NCI-H1092 (cell line): ENCODE measurements at places on chromosomes 16 and 17.

DNA sequence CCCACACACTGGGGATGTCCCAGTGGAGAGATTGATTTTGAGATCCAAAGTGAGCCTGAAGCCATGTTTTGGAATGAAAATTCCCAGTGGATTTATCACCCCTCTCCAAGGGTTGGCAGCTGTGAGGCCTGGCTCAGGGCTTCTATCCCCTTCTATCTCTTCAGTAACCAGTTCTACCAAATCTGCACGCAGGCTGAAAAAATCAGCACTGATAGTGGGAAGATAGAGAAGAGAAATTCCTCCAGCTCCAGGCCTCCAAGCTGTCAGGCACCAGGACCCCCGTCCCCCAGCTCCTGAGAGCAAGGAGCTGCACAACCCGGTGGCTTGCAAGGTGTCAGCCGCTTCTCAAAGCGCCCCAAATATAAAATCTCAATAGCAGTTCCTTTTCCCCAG, 1.0 kb downstream of the FLOT2 start:
- DNase-seq, result no peak

DNA sequence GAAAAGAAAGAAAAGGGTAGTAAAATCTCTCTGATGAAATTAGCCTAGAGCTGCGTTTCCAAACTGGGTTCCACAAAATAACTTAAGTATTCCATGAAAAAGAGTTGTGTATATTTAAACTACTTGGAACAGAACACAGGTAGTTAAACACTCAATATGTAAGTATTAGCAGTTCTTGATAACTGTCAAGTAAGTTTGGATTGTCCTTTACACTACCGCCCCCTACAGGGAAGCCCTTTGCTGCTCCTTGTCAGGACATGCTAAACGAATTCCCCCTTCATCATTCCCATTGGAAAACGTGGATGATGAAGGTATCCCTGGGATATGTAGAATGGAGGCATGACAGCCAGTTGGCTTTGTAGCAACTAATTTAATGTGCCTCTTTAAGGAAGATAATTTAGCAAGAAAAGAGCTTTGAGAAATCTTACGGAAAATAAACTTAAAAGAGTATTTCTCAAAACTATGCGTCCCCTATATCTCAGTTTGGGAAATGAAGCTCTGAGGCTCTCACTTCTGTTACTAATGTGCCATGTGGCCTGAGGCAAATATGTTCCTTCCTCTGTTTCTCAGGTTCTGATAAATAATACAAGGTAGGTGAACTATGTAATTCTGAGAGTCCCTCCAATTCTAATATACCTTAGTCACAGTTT, 18.8 kb downstream of the NCBP3 start:
- DNase-seq, result no peak

DNA sequence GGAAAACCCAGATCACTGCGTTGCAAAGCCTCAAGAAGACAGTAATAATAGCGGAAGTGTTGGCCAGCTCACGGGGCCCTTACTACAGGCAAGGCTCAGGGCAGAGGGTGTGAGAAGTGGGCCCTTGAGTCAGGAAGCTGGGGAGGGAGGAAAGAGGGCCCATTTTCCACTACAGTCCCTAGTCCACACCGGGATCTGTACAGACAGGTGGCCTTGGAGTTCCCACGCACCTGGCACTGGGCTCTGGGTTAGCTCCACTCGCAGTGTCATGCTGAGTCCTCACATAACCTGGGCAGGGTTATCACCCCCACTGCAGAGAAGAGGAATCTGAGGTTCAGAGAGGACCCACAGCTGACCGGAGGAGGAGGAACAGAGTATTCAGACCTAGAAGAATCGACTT, 16.8 kb upstream of the MTSS2 start:
- no peak for DNase-seq

DNA sequence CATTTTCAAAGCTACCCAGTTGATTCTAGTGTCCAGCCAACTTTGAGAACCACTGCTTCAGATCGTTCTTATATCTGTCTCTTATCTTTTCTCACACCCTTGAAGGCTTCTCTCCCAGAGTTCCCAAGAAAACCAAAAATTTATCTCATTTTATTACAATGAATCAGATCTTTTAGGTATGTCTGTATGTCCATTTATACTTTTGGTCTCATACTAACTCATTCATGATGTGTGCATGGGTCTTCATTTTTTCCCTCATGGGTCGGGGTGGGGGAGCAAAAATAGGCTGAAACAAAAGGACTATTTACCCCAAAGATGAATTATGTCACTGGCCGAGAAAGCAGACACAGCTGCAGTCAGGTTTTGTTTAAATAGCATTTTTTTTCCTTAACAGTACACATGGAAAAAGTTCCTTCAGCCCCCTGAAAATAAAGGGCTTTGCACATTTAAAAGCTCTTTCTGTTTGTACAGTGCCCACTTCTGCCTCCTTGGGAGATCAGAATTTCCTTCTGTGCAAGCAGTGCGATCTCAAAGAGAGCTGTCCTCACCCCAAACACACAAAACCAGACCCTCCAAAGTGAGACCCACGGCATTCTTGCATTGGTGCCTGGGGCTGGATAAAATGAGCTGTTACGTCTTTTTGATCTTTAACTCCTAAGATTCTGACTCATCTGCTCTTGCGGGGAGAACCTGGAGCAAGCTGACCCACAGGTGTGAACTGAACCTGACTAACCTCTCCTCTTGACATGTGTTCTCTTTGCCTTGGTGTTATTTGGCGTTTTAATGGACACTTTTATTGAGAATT, 251.2 kb upstream of the ELAC2 start:
- no peak for DNase-seq

DNA sequence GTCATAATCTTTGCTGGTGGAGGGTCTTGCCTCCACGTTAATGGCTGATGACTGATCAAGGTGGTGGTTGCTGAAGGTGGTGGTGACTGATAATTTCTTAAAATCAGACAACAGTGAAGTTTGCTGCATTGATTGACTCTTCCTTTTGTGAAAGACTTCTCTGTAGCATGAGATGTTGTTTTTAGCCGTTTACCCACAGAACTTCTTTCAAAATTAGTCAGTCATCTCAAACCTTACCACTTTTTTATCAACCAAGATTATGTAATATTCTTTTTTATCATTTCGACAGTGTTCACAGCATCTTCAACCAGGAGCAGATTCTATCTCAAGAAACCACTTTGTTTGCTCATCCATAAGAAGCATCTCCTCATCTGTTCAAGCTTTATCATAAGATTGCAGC, 5.9 kb downstream of the UQCRC2 start:
- DNase-seq, result no peak

- no peak for DNase-seq
These were observed 166.2 kb upstream of the RPL38 start for GRCh38 chr17:74037320-74037719.

DNA sequence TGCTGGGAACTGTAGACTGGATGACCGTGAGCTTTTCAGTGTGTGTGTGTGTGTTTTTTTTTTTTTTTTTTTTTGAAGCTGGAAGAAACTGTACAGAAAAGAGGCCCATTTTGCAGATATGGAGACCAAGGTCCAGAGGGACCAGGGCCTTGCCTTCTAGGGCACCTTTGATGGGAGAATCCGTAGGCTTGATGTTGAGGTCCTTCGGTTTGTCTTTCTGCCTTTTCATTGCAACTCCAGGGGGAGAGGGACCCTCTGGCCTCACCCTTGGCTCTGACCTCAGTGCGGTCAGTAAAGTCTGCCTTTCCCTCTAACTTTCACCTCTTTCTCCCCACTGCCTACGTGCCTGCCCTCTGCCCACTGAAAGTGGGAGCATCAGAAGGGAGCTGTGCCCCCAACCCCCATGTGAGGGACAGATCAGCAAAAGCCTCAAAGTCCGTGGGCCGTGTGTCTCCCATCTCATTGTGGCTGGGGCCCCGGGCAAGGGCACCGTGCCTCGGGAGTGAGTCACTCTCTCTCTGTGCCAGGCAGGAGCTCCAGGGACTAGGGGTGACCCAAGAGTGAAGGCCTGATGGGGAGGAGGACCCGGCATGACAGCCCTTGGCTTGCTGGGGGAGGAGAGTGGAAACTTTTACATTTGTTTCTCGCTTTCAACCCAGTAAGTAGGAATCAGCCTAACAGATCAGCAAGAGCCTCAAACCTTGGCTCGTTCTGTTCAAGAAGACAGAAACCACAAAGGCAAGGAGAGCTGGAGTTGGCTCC, 123.6 kb downstream of the CMIP start:
- DNase-seq, result no peak

DNA sequence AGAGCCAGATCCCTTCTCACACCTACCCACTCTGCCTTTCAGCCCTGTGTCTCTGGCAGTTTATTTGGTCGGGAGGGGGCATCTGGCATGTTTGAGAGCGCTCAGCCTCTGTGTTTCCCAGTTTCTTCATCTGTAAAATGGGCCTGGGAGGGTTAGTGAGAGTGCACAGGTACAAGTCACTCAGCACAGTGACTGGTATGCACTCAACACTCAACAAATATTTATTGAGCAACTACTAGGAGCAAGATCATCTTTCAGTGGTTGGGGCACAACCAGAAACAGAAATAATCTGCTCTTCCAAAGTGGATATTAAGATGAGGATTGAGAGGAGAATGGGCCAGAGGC, 13.7 kb upstream of the SRCIN1 start:
- no peak for DNase-seq

GRCh38 chr17:12596961-12597360, 68.7 kb upstream of the MYOCD start:
- no peak for DNase-seq

GRCh38 chr16:16143931-16144330, 79.4 kb downstream of the ABCC6 start:
- DNase-seq, result no peak

DNA sequence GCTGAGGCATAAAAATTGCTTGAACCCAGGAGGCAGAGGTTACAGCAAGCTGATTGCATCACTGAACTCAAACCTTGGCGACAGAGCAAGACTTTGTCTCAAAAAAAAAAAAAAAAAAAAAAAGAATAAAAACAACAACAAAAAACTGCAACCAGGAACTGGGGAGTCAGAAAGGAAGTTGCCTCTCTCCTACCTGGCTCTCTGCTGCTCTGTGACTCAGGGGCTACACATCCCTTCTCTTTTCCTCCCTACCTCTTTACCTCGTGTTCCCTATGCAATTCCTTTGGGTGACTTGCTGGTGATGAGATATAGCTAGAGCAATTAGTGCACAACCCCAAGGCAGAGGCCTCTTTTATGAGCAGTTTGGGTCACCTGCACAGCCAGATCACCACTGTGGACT, 95.9 kb downstream of the ABCC1 start:
- DNase-seq, result no peak

DNA sequence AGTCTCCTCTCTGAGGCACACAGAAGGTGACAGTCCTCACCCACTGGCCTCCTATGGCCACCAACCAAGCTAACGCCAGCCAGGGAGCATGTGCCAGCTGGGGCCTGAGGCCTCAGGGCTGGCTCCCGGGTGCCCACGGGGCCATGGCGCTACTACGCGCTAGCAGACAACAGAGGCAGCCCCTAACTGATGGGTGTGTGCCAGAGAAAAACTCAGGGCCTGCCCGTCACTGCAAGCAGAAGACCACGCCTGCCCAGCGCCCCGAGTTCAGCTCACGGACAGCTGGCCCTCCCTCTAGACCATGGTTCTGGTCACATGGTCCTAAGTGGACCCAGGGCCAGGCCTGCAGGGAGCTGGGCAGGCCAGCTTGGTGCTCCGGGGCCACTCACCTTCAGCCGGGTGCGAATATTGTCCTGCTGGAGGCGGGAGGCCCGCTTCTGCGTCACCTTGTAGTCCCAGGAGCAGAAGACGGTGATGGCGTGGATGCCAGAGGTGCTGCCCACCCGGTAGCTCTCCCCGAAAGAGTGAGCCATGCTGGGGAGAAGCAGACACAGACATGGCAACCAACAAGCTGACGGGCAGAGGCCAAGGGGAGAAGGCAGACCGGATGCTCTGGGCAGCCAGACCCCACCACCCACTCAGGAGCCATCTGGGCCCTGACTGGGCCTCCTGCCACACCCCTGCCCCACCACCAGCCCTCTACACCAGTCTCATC, 6.2 kb downstream of the TMC6 start:
- no peak for DNase-seq

DNA sequence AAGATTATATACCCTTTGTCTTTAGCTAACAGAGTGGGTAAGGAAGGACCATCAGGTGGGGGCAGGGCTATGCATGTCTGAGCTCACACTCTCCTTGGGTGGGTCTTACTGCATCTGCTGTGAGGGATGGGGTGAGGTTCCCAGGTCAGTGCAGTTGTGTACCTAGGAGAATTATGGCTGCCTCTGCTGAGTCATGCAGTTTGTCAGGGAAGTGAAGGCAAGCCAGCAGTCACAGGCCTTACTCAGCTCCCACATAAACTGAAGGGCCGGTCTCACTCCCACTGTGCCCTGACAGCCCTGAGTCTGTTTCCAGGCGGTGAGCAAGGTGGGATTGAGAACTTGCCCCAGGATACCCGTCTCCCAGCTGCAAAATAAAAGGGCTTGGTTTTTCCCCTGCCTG, 328.6 kb downstream of the MAP2K6 start:
- DNase-seq, result no peak

DNA sequence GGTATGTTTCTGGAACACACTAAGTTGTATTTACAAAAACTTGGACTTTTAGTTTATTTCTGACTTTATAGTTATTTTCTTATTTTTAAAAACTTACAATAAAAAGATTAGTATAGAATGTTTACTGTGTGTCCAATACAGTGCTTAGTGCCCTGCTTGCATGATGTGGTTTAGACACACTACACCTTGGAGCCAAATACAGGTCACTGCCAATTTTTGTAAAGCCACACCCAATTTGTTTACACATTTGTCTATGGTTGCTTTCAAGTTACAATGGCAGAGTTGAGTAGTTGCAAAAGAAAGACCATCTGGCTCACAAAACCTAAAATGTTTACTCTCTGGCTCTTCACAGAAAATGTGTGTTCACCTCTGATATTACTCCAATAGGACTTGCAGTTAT, 807.1 kb downstream of the KCNJ2 start:
- no peak for DNase-seq

- DNase-seq, result no peak
These were observed 546.4 kb upstream of the SALL1 start for GRCh38 chr16:51697454-51697853.

GRCh38 chr16:9114112-9114511, 22.7 kb downstream of the HAPSTR1 start:
- DNase-seq, result no peak

GRCh38 chr17:49759203-49759602, 4.7 kb downstream of the FAM117A start:
- no peak for DNase-seq

- no peak for DNase-seq
These were observed 132.6 kb upstream of the CACNG5 start for GRCh38 chr17:66702106-66702936.
